CD4-positive, alpha-beta memory T cell (primary cell): ENCODE measurements at places on chromosomes 1 and 21.

- peaks cover 7% of the 10 kb centered on the region for H3K4me1 ChIP-seq
- H3K27ac ChIP-seq: no peak overlapping the region
- no peaks in the 10 kb centered on the region for H3K36me3 ChIP-seq
- no peak overlapping the region for H3K4me3 ChIP-seq
These were observed 36.5 kb downstream of the GIPC2 start for GRCh38 chr1:78081980-78082860.

DNA sequence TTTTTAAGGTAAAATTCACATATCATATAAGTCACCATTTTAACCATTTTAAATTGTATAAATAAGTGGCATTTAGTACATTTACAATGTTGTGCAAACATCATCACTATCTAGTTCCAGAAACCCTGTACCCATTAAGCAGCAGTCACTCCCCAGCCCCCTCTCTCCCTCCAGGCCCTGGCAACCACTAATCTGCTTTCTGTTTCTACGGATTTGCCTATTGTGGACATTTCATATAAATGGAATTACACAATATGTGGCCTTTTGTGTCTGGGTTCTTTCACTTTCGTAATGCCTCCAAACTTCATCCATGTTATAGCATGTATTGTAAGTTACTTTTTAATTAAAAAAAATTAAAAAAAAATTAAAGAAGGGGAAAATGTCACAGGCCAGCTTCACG, 58.0 kb upstream of the RAB3GAP2 start:
- H3K4me1 ChIP-seq: no peaks in the 10 kb centered on the region
- no peak for DNase-seq
- no peak overlapping the region for H3K27ac ChIP-seq
- H3K4me3 ChIP-seq: no peak overlapping the region
- no peaks in the 10 kb centered on the region for H3K36me3 ChIP-seq

- H3K4me1 ChIP-seq: peaks cover 48% of the 10 kb centered on the region
- no peaks in the 10 kb centered on the region for H3K27me3 ChIP-seq
- peak overlapping the region; percentile 69 for H3K27ac ChIP-seq
- H3K36me3 ChIP-seq: peaks cover 49% of the 10 kb centered on the region
- H3K4me3 ChIP-seq: no peak overlapping the region
- peak; percentile 91 for DNase-seq
These were observed 3.7 kb downstream of the CD52 start for GRCh38 chr1:26321315-26322041.

DNA sequence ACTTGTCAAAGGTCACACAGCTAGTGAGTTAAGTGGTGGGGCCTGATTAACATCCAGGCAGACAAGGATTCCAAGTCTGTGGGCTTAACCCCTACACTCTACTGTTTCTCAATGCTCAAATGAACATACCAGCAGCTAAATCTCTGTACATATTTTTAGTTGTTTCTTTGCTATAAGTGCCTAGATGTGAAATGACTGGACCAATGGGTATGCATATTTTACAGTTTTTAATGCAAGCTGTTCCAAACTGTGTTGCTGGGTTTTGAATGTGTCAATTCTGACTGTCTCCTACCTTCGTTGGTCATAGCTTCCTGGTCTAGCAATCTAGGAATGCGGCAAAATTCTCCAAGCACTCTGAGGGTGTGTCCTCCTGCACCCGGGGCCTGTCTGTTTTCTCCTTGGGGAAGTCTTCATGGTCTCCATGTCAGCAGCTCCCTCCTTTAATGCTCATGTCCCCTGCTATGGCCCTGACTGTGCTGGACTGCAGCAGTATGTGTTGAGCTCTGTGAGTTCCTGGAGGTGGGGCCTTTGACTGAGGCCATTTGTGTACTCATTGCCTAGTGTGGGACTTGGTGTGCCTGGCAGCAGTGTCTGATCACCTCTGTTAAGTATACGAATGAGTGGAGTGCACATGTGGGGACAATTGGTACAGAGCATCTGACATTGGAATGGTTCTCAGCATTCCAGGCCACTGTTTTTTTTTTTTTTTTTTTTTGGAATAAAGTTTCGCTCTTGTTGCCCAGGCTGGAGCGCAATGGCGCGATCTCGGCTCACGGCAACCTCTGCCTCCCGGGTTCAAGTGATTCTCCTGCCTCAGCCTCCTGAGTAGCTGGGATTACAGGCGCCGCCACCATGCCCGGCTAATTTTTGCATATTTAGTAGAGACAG, 72.9 kb upstream of the SLC2A1 start:
- no peak for DNase-seq
- no peaks in the 10 kb centered on the region for H3K36me3 ChIP-seq
- H3K27ac ChIP-seq: no peak overlapping the region
- no peaks in the 10 kb centered on the region for H3K27me3 ChIP-seq
- H3K4me1 ChIP-seq: peaks cover 21% of the 10 kb centered on the region

DNA sequence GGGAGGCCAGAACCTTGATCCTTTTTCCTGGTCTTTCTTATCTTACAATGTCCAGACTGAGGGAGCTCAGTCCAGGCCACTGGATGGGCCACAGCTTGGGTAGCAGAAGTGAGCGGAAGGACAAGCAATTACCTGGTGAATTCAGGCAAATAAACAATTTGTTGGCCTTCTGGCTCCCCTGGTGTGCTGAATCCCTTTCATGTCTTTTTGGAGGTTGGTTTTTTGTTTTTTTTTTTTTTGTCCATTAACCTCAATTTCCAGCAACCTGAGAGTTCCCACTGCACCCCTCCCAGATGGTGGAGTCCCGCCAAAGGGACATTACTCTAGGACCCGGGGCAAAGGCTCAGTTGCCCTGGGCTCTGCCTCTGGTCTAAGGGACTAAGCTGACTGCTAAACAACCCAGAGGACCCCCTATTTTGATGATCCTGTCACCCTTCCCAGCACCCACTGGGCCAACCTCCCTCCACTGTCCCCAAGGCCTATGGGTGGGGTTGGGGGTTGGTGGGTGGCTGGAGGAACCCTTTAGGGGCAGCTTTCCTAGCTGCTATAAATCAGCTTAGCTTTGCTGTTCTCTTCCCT, 85.5 kb downstream of the KCND3 start:
- DNase-seq: no peak
- no peaks in the 10 kb centered on the region for H3K36me3 ChIP-seq
- H3K4me3 ChIP-seq: no peak overlapping the region
- no peak overlapping the region for H3K27ac ChIP-seq
- no peaks in the 10 kb centered on the region for H3K27me3 ChIP-seq

DNA sequence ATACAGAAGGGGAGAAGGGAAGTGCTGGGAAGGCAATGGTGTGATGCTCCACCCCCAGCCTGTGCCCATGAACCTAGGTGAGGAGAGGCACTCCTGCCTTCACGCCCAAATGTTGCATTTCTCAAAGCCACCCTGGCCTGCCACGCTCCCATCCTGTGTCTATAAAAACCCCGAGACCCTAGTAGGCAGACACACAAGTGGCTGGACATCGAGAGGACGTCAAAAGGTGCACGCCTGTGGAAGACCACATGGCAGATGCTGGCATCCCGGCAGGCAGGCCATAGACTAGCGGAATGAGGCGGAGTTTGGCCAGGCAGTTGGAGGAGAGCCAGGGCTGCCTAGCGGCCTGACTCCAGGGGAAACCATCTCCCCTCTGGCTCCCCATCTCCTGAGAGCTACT, 1168.5 kb upstream of the ADGRL2 start:
- H3K27ac ChIP-seq: no peak overlapping the region
- no peaks in the 10 kb centered on the region for H3K4me1 ChIP-seq
- H3K4me3 ChIP-seq: no peak overlapping the region
- no peaks in the 10 kb centered on the region for H3K27me3 ChIP-seq
- no peak for DNase-seq

DNA sequence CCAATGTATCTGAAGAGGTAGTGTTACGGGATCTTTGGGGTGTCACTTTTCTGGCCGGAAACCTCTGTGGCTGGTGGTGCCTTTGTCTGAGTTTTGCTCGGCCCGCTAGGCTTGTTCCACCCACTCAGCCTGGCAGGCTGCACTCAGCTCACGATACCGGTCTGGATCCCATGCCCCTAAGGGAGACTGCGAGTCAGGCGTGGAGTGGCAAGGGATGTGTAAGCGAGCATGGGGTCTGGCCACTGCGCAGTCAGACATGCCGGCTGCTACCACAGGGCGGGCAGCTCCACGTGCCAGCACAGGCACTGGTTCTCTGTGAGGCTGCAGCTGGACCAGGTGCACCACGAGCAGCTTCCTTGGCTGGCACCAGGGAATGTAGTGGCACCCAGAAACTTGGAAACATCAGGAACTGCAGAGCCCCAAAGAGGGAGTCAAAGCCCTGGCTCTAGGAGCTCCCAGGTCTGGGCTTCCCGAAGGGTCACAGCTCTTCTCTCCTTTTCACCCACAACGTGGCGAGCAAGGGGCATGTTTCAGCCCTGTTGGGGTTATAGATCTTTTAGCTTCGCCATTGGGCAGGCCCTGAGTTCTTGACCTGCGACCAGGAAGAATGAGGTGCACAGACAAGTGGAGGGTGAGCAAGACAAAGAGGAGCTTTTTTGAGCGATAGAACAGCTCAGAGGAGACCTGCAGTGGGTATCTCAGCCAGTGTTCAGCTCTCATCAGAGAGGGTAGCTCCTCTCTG, 23.8 kb upstream of the LRRC8C start:
- peak overlapping the region; percentile 25 for H3K4me3 ChIP-seq
- DNase-seq: peak; percentile 70
- H3K27me3 ChIP-seq: no peaks in the 10 kb centered on the region
- no peaks in the 10 kb centered on the region for H3K36me3 ChIP-seq
- peak overlapping the region; percentile 84 for H3K27ac ChIP-seq

- H3K4me1 ChIP-seq: no peaks in the 10 kb centered on the region
- H3K27me3 ChIP-seq: no peaks in the 10 kb centered on the region
- no peak overlapping the region for H3K27ac ChIP-seq
- no peak for DNase-seq
- no peaks in the 10 kb centered on the region for H3K36me3 ChIP-seq
These were observed 23.1 kb upstream of the B3GALNT2 start for GRCh38 chr1:235527196-235527814.

DNA sequence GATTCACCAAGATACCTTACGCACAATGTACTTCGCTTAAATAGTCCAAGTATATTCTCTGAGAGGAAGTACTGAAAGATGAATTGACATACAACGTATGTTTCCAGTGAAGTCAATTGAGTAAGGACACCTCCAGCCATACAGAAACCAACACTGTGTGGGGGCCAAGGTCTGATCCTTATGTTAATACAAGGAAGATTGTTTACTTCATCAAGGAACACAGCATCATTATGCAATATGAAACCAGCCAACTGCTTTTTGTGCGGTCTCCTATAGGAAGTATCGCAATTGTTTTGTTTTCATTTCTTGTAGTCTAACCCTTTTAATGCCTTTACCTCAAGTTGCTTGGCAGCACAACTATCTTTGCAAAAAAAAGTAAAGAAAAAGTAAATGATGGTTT, 28.2 kb upstream of the TEKT2 start:
- DNase-seq: no peak
- H3K4me3 ChIP-seq: no peak overlapping the region
- H3K27me3 ChIP-seq: no peaks in the 10 kb centered on the region
- no peak overlapping the region for H3K27ac ChIP-seq
- H3K4me1 ChIP-seq: no peaks in the 10 kb centered on the region
- no peaks in the 10 kb centered on the region for H3K36me3 ChIP-seq

DNA sequence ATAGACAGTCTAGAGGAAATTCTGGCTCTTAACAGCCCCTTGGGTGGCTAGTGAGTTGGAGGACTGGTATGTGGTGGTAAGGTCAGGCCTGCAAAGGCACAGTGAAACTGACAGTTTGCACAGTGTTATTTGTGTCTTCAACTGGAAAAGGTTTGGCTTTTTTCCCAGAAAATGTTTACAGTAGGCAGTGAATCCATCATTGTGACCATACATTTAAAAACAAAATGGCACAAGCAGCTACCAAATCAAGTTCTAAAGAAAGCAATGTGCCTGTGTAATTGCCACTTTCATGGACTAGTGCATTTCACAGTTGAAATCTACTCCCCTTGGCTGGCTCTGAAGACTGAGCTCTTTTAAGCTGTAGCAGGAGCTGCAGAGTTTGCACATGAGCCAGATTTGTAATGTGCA, 24.8 kb downstream of the ATPAF1 start:
- H3K4me3 ChIP-seq: no peak overlapping the region
- H3K27ac ChIP-seq: no peak overlapping the region
- no peak for DNase-seq
- no peaks in the 10 kb centered on the region for H3K4me1 ChIP-seq
- peaks cover 8% of the 10 kb centered on the region for H3K36me3 ChIP-seq

GRCh38 chr1:86714159-86714558, 9.8 kb downstream of the SH3GLB1 start:
- peaks cover 59% of the 10 kb centered on the region for H3K4me1 ChIP-seq
- DNase-seq: no peak
- H3K36me3 ChIP-seq: peaks cover 5% of the 10 kb centered on the region
- no peaks in the 10 kb centered on the region for H3K27me3 ChIP-seq

DNA sequence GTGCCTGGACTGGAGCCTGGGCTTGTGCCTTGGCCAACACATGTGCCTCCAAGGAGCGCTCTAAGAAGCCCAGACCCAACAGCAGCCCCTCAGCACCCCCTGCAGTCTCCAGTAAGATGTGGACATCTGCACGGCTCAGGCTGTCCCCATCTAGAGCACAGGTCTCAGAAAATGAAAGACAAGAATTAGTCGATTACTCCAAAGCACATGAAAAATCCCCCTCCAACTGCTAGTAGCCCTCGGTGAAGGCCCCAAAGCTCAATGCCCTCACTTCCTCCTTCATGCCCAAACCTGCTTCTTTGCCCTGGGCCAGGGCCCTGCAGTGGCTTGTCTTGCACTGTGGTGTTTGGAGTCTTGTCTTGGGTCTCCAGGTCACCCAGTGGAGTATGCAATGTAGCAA, 21.9 kb upstream of the ERO1B start:
- no peaks in the 10 kb centered on the region for H3K27me3 ChIP-seq
- no peak overlapping the region for H3K27ac ChIP-seq
- H3K4me3 ChIP-seq: no peak overlapping the region
- no peaks in the 10 kb centered on the region for H3K4me1 ChIP-seq
- H3K36me3 ChIP-seq: no peaks in the 10 kb centered on the region

- no peaks in the 10 kb centered on the region for H3K27me3 ChIP-seq
- DNase-seq: no peak
- H3K27ac ChIP-seq: no peak overlapping the region
- no peak overlapping the region for H3K4me3 ChIP-seq
These were observed 86.4 kb downstream of the FAM78B start for GRCh38 chr1:166080277-166080966.

GRCh38 chr1:242405947-242406346, 118.5 kb downstream of the PLD5 start:
- no peak overlapping the region for H3K27ac ChIP-seq
- DNase-seq: no peak
- H3K4me1 ChIP-seq: no peaks in the 10 kb centered on the region
- H3K27me3 ChIP-seq: no peaks in the 10 kb centered on the region
